ENCODE measurements at places on chromosomes 1 and 21. TPM values are rescaled to one million over a fixed set of nuclear protein-coding genes. Genes with fewer than 3 reads are reported as not detected.

- no peak for DNase-seq
These were observed 252.1 kb downstream of the KAZN start for GRCh38 chr1:14850563-14850962.

DNA sequence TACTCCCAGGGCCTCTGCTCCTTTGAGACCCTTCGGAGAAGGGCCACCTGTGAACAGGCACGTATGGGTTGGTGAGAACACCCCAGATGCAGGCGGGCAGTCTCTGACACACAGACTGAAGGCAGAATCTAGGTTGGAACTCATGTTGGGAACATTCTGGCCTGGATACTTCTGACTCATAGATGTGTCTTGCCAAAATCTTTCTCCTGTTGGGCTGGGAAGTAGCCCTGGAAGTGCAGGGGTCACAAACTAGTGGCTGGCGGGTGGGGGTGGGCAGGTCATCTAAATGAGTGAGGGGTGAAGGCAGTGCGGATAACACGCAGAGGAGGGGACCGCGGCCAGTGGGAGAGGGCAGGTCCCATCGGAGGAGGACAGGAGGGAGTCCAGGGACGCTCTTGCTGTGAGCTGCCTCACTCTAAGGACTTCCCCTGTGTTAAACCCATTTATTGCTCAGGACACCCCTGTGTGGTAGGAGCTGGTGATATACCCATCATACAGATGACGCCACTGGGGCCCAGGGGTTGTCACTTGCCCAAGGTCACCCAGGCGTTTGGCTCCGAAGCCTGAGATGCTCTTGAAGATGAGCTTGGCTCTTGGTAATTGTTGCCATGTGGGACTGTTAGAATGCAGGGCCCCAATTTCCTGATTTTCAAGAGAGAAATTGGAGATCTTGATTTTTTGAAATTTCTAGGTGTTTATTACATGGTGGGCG lies 181.0 kb downstream of the PTPRU start:
- no peak for DNase-seq

DNA sequence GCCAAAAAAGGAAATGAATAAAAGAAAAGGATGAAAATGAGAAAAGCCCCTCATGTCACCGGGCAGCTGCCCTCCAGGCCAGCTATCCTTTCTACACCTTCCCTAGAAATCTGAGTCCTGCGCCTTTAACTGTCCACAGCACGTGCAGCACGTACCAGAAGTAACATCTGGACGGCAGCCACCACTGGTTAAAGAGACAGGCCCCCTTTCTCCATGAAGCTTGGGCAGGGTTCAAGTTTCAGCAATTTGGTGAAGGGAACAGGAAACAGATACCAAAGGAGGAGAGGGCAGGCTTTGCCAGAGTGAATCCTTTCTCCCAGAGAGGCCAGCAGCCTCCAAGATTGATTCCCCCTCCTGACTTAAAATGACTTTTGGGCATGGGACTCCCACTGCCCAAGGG lies 3.6 kb upstream of the KIAA2013 start:
- DNase-seq, result no peak

GRCh38 chr21:33135925-33136324 lies 66.0 kb downstream of the OLIG1 start:
- no peak for DNase-seq

DNA sequence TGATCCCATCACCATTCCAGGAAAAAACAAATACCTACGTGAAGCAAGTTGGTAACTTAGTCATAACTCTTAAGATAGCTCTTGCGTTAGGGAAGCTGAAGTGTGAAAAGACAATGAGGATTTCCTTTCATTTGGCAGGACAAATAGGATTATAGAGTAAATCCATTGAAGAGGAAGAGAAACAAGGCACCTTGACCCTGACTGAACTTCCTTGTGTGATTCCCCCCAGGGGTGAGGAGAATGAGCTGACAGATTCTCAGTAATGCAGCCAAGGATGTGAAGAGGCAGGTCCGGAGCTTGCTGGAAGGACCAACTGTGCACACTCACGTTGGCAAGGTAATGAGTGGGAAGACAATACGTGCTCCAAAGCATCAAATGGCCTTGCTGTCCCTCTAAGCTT lies 55.0 kb upstream of the HMCN1 start:
- no peak for DNase-seq

DNA sequence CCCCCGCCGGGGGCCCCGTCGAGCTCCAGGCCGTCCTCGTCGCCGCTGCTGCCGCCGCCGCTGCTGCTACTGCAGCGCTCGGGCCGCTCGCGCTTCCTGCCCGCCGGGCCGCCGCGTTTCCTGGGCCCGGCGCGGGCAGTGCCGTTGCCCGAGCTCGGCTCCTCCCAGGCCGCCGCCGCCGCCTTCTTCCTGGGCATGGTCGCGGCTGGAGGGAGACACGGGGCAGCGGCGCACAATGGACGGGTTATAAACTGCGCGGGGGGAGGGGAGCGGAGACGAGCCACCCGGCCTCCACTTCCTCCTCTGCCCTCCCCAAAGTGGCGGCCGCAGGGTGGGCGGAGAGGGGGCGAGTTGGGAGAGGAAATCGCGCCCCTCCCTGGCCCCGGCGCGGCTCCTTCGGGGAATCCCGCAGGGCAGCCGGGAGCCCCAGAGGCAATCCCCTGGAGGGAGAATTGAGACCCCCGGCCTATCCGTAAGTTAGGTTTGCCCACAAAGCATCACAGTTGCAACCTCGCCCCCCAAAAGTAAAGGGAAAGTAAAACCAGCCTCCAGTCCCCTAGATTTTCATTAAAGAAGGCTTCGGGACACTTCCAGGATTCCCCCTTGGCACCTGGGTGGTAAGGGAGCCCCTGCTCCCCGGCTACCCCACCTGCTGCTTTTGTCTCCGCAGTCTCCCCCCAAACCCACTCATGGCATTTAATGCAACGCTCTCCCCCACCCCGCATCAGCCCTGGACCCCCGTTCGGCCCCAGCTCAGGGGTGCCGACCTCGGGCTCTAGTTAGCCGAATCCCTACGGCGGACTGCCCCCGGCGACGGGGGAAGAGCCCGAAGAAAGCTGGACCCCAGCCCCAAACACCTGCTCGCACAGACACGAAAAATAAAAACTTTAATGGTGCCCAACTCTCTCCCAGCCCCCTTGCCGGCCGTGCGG lies 893 bp downstream of the RCC2 start:
- no peak for DNase-seq

DNA sequence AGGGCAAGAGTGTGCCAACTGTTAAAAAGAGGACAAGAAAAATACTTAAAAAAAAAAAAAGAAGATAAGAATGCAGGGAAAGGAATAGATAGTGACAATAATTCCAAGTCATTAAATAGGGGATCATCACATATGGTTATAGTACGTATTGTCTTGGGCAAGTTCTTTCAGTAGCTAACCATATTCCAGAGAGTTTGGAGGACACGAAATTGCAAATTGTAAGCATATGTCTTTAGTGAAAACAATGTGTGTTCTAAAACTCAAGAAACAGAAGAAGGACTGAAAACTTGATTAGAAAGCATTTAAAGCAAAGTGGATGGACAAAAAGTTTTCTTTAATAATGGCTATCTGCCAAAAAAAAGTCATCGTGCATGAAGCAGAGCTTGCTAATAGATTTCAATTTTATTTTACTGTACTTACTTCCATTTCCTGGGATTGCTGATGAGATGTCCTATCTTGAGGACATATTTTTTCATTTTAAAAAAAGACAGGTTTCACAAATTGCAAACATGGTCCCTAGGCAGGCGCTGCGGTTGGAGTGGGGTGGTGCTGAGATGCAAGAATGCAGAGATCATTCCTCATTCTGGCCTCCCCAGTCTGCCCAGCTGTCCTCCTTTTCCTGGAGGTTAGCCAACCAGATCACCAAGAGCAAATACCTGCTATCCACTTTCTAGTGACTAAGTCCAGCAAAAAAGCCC lies 11.9 kb downstream of the TSPAN2 start:
- DNase-seq, result no peak

GRCh38 chr21:32921632-32922230 lies 104.0 kb upstream of the OLIG2 start:
- no peak for DNase-seq

DNA sequence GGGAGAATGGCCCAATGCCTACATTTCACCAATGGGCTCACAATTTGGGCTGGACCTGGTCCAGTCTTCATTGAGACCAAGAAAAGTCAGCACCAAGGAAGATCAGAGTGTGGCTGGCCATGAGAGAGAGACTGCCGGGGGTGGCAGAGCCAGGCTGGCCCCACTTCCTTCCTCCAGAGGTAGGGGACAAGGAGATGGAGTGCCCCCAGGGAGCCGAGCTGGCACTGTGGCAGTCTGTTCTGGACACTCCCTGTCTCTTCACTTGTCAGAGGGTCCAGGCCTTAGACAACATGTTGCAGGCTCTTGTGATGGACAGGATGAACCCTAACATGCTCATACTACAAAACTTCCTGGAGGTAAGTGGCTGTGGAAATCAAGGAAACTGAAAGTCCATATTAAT lies 27.7 kb downstream of the INAVA start:
- DNase-seq, result no peak

GRCh38 chr21:37658817-37659458 lies 257.3 kb downstream of the KCNJ6 start:
- no peak for DNase-seq

DNA sequence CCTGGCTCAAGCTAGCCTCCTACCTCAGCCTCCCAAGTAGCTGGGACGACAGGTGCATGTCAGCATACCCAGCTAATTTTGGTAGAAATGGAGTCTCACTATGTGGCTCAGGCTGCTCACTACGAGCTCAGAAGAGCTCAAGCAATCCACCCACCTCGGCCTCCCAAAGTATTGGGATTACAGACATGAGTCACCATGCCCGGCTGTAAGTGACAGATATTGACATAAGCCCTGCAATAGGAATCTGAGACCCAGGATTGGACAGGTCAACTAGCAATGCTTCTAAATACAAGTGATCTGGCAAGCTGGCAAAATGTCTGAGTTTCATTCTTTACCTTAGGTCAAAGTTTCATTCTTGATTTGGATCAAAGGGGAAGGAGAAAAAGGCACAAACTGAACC lies 40.5 kb upstream of the H6PD start:
- DNase-seq, result no peak

DNA sequence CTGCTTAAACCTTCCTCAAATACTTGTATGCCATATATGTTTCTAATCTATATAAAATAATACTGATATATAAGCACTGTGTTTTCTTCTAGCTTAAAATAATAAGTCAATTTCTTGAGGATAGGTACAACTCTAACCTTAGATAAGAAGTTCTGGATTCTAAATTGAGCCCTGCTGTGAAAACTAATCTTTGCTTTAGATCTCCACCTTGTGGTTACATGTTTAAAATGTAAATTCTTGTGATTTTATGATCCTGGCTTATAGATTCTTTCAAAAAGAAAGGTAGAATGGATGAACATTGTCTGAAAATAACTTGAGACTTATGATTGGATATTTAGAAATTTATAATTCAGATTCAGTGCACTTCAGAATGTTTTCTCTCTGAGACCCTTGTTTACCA lies 38.9 kb upstream of the HMCN1 start:
- DNase-seq, result no peak

CDK18 gene
- 7.0 TPM for total RNA-seq

LCE1E gene
- not detected for total RNA-seq

SLC25A34 gene
- 0.44 TPM for total RNA-seq

PRAMEF6 gene
- not detected for total RNA-seq

PRKAA2 gene
- total RNA-seq, result 3.4 TPM

KRTAP10-10 gene
- total RNA-seq, result not detected

SIM2 gene
- total RNA-seq, result 22.9 TPM

MSH4 gene
- total RNA-seq, result 0.38 TPM
